ENCODE measurements at places on chromosomes 4 and X.

- peak; percentile 66 for DNase-seq
These were observed 605 bp downstream of the ANXA5 start for GRCh38 chr4:121696170-121696580.

GRCh38 chrX:8783097-8783713, 18.0 kb downstream of the FAM9A start:
- DNase-seq: peak; percentile 30

DNA sequence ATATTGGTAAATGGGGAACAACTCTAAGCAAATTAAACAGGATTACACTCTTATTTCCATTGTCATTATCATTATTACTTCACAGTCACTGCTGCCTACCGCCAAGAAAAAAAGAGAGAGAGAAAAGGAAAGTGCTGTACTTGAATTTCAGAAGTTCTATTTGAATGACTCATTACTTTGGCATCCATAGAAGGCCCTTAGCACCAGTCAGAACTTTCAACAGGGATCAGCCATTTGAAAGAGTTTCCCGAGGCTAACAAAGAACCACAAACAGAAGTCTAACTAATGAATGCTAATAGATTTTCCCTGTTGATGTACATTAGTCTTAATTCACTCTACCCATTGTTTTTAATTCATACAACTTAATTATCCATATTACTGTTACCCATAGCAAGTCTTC, 116.3 kb downstream of the SHROOM4 start:
- DNase-seq: no peak

- peak; percentile 61 for DNase-seq
These were observed 104.6 kb downstream of the DTHD1 start for GRCh38 chr4:36385951-36386571.

DNA sequence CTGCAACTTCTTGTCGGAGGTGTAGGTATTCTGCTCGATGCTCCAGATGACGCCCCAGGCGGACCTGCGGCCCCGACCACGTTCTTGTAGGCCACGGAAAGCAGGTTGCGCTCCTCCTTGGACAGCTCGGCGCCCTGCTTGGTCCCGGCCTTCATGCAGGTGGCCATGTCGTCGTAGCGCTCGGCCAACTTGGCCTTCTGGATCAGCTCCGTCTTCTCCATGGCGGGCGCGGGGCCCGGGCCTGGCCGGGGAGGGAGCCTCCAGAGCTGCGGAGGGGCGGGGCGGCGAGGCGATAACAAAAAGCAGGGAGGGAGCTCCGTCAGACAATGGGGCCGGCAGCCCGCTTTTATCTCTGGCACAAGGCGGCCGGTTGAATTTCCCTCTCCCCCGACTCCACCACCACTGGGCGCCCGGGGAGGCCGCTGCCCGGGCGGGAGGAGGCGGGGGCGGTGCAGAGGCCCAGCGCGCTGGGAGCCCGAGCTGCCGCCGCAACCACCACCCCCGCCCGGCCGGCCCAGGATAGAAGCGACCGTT, 28.3 kb upstream of the DRP2 start:
- no peak for DNase-seq
